ENCODE measurements at places on chromosomes 7 and 10. TPM values are rescaled to one million over a fixed set of nuclear protein-coding genes. Genes with fewer than 3 reads are reported as not detected.
A peak's percentile ranks its signal among the peaks of the same experiment; 100 is the strongest.

- no peak for DNase-seq
Measured at GRCh38 chr7:66237906-66238772, 33.0 kb downstream of the TPST1 start.

- no peak for DNase-seq
Measured at GRCh38 chr7:139914306-139915267, 85.5 kb downstream of the TBXAS1 start.

DNA sequence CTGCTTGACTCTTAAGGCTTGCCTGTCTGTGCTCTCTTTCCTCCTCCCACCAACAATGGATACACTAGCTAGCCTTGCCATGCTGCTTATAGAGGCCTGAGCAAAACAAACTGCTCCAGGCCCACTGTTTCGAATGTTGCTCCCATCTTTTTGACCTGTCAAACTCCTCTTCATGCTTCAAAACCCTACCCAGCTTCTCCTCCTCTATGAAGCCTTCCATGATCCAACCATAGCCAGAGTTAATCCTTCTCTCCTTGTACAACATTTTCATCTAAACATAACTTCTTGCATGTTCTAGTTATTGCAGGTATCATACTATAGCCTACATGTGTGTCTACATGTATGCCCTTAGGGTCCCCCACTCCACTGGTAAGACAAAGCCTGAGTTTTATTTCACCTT, 426.7 kb upstream of the MGMT start:
- no peak for DNase-seq

ANXA8L1 gene
- 0.19 TPM for polyA plus RNA-seq

- DNase-seq = no peak
Measured at GRCh38 chr10:120019568-120019967, 127.0 kb downstream of the SEC23IP start.

OR2A7 gene
- polyA plus RNA-seq = 9.3 TPM

GRCh38 chr7:134854816-134855215, 75.4 kb downstream of the CALD1 start:
- DNase-seq = no peak

DNA sequence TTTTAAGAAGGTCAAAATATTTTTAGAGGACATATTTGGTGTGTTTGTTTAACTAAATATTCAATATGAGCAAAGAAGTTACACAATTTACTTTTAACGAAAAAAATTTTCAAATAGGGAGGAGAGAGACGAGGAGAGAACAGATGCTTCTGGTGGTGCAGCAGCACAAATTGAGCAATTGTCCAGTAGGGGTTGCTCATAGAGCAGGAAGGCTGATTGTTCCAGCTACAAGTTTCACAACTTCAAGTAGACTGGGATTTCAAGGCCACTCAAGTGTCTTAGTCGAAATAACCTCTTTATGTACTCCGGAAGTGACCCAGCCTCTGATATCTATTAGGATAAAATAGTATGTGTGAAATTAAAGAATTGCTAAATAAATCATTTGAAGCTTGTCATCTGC, 197.9 kb downstream of the HDAC9 start:
- DNase-seq = no peak

DNA sequence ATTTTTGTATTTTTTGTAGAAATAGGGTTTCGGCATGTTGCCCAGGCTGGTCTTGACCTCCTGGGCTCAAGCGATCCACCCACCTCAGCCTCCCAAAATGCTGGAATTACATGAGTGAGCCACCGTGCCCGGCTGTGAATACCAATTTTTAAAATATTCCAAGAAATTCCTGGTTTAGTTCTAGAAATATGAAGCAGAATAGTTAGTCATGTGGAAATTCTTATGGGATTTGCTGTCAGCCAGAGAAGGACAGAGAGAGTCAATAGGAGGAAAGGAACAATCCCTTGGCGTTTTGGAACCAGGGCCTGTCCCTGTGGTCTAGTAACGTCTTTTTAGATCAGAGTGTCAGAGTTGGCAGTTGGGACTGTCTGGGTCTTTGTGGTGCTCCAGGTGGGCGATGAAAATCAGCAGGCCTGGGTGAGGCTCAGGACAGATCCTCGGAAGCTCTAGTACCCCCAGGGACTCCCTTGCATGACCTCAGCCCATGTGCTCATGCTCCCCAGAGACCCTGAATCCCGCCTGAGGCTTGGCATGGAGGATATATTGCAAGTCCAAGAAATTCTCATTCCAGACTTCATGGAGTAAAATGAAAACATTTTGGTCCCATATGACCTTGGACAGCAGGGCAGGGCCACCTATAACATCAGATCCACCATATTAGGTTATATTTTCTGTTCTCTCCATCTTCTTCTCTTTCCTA, 7.8 kb downstream of the NODAL start:
- DNase-seq = no peak

GRCh38 chr10:70458329-70459060, 17.0 kb upstream of the NODAL start:
- no peak for DNase-seq

DNA sequence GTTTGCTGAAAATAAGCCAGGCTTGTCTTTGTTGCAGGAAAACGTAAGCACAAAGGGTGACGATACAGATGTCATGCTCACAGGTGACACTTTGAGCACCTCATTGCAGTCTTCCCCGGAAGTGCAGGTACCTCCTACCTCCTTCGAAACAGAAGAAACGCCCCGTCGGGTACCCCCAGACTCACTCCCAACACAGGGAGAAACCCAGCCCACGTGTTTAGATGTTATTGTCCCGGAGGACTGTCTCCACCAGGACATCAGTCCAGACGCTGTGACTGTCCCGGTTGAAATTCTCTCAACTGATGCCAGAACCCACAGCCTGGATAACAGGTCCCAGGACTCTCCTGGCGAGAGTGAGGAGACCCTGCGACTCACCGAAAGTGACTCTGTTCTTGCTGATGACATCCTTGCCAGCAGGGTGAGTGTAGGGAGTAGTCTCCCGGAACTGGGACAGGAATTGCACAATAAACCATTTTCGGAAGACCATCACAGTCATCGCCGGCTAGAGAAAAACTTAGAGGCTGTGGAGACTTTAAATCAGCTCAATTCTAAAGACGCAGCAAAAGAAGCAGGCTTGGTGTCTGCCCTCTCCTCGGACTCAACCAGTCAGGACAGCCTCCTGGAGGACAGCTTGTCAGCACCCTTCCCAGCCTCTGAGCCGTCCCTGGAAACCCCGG, 18.3 kb upstream of the BHLHA15 start:
- DNase-seq = no peak

- peak; percentile 20 for DNase-seq
Measured at GRCh38 chr10:90162271-90162853, 461.0 kb downstream of the KIF20B start.

All from right lung (tissue), 10 donors.